Mucosa of gallbladder (tissue), 1 donor: ENCODE measurements at places on chromosomes 4 and X. TPM values are rescaled to one million over a fixed set of nuclear protein-coding genes. Genes with fewer than 3 reads are reported as not detected.

GRCh38 chr4:170758988-170759387 lies 669.2 kb upstream of the AADAT start:
- no peak for DNase-seq

- no peak for DNase-seq
Observed at GRCh38 chr4:146654687-146655520, 16.2 kb downstream of the POU4F2 start.

GRCh38 chr4:188107931-188108843 lies 1.2 kb downstream of the TRIML2 start:
- DNase-seq, result no peak

GRCh38 chrX:149372866-149373265 lies 132.2 kb downstream of the IDS start:
- DNase-seq, result no peak

DNA sequence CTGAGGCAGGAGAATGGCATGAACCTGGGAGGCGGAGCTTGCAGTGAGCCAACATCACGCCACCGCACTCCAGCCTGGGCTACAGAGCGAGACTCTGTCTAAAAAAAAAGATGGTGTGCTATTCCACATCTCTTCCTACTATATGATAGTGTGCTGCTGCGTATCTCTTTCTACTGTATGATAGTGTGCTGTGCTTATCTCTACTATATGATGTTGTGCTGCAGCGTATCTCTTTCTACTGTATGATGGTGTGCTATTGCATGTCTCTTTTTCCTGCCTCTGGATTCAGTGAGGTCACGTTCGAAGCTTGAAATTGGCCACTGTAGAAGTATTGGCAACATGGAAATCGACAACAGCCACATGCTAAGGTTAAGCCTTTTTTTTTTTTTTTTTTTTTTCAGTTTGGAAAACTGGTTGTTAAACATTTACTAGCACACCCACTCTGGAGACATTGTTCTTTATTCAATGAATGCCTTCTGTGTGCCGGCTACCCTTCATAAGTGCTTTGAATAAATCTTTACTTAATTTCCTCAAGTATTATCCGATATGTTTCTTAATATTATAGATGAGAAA lies 31.0 kb downstream of the ARFIP1 start:
- no peak for DNase-seq

- DNase-seq, result peak; percentile 17
Observed at GRCh38 chr4:77599378-77599777, 6.2 kb upstream of the CXCL13 start.

- DNase-seq, result no peak
Observed at GRCh38 chrX:81301877-81302276, 100.0 kb downstream of the SH3BGRL start.

- DNase-seq, result no peak
Observed at GRCh38 chr4:133719098-133719497, 482.5 kb downstream of the PABPC4L start.

DNA sequence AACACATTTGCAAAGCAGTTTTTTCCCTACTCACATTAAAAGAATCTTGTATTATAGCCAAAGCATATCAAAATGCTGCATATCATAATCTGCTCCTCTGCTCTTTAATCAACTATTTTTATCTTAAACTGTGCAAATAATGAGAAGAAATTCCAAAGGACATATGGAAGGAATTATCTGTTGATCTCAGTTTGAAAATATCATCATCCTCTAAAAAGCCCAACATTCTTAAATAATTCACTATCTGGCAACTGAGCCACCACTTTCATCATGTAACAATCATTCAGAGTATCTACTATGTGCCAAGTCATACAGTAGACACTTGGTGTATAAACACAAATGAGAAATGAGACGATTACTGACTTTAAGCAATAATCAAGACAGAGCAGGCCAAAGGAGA lies 63.0 kb downstream of the PRSS12 start:
- DNase-seq, result no peak

The GNL3L gene
- total RNA-seq, result 32.9 TPM

DNA sequence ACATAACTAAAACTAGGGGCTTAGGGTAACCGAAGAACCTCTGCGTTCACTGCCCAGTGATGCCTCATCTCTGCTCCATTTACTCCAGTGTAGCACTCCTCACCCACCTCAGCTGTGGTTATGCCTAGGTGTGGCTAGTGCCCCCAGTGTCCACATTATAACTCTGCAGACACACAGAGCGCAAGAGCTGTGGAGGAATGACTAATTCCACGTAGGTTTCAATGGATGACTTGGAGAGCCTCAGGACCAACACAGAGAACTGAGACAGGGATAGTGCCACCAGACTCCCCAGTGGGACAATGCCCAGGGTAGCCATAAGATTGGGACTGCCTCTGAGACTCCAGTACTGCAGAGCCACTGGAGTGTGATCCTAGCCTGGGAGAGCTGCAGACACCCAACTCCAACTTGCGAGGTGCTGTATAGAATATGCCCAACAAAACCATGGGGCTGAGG lies 542.4 kb upstream of the DIPK2B start:
- DNase-seq, result no peak

The PLS3 gene
- total RNA-seq, result 88.2 TPM
